ENCODE measurements at places on chromosomes 2 and 18.

DNA sequence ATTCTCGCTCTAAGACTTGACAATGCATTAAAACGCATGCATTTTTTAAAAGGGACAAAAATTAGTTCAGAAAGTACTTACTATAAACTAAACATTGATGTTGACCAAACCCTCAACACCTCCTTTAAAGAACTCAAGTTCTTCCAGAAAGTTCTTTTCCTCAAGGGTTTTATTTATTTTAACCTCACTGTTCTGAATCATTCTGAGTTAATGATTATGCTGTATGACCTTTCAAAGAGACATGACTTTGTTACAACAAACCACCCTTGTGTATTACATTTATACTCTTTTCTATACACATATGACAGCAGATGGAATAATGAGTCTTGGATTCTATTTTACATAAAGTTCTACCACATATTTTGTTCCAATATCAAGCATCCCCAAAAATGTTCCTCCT is 139.8 kb upstream of the CCDC150 start:
- no peak for DNase-seq

DNA sequence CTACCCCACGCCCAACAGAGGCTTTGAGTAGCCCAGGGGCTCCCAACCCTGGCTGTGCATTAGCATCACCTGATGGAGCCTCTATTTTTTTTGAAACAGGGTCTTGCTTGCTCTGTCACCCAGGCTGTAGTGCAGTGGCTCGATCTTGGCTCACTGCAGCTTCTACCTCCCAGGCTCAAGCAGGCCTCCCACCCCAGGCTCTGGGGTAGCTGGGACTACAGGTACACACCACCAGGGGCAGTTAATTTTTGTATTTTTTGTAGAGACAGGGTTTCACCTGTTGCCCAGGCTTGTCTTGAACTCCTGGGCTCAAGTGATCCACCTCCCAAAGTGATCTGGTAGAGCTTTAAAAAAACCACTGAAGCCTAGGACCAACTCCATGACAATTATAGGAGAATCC is 394.8 kb upstream of the ATP5MC3 start:
- DNase-seq, result no peak

DNA sequence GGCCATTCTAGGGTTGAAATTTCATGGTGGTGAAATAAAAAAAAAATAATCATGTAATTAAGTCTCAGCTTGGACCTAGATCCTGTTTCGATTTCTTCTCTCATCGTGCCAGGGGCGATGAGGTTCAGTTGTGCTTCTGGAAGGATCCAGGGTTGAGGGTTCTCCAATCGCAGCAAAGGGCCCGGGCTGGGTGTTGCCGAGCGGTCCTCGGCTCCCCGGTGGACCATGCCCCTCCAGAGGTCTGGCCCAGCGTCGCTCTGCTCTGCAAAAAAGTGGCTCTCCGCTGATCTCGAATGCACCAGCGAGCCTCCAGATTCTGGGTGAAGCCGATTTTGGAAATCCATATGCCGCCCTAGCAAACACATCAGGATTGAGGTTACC is 39.0 kb downstream of the EN1 start:
- no peak for DNase-seq

- no peak for DNase-seq
Observed at GRCh38 chr18:22451796-22452195, 34.1 kb upstream of the CTAGE1 start.

DNA sequence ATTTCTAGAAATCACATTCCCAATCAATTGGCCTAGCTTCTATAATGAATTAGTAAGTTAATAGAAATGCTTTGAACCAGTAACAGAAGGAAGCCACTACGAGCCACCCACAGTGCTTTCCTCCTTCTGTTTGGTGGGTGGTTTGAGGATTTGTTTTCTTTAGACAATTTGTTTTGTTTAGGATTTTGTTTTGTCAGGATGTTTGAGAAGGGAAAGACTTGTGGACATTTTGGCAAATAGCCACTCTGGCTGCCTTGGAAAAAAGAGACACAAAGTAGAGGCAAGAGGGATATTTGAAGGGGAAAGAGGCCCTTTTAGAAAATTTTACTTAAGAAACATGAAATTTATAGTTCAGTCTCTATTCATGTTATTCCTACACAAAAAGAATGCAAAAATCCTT is 47.7 kb downstream of the TANK start:
- no peak for DNase-seq

GRCh38 chr18:56162311-56163265 is 475.8 kb downstream of the TXNL1 start:
- DNase-seq, result peak; percentile 57

DNA sequence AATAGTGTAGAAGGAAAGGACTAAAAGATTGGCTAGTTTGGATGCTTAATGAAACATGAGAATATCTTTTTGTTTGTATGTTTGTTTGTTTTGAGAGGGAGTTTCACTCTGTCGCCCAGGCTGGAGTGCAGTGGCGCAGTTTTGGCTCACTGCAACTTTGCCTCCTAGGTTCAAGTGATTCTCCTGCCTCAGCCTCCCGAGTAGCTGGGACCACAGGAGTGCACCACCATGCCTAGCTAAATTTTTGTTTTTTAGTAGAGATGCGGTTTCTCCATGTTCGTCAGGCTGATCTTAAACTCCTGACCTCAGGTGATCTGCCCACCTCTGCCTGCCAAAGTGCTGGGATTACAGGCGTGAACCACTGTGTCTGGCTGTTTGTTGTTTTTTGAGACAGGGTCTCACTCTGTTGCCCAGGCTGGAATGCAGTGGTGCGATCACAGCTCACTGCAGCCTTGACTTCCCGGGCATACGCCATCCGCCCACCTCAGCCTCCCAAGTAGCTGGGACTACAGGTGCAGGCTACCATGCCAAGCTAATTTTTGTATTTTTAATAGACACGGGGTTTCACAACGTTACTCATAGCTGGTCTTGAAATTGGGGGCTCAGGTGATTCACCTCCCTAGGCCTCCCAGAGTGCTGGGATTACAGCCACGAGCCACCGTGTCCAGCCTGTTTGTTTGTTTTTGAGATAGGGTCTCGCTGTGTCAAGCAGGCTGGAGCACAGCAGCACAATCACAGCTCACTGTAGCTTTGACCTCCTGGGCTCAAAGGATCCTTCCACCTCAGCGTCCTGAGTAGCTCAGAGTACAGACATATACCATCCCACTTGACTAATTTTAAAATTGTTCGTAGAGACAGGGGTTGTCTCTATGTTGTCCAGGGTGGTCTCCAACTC is 209.2 kb downstream of the MYCN start:
- DNase-seq, result no peak

DNA sequence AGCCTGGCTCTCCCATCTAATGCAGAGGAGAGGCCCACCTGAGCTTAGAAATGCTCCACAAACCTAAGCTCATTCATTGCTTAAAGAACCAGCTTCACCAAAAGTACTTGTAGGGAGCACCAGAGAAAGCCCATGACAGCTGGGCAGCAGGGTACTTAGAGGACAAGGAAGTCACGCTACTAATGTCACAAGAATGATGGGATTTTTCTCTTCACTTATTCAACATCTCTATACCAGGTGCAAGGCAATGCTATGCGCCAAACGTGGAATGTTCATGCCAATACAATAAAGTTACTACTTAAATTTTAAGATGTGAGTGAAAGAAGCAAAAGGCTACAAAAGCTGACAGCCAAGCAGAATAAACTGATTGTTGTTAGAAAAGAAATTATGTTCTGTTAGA is 36.0 kb downstream of the LONRF2 start:
- peak; percentile 53 for DNase-seq

GRCh38 chr2:36356990-36357846 is 1.6 kb downstream of the CRIM1 start:
- peak; percentile 68 for DNase-seq

DNA sequence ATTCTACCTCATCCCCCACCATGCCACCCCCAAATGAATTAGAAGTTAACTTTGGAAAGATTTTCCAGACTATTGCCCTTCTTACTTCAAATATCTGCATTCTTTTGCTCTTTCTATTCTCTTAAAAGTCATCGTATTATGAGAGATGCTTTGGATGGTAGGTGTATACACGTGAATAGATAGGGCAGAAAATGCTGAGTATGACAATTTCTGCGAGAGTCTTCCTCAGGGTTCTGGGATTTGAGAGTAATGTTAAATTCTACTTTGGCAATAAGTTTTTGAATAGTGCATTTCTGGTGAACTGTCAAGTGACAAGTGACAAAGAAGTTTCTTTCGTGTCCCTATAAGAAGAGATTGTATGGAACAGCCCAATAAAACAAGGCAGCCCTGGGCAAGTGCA is 137.6 kb upstream of the DSEL start:
- DNase-seq, result no peak

GRCh38 chr2:48933828-48934497 is 178.4 kb upstream of the LHCGR start:
- DNase-seq, result no peak

DNA sequence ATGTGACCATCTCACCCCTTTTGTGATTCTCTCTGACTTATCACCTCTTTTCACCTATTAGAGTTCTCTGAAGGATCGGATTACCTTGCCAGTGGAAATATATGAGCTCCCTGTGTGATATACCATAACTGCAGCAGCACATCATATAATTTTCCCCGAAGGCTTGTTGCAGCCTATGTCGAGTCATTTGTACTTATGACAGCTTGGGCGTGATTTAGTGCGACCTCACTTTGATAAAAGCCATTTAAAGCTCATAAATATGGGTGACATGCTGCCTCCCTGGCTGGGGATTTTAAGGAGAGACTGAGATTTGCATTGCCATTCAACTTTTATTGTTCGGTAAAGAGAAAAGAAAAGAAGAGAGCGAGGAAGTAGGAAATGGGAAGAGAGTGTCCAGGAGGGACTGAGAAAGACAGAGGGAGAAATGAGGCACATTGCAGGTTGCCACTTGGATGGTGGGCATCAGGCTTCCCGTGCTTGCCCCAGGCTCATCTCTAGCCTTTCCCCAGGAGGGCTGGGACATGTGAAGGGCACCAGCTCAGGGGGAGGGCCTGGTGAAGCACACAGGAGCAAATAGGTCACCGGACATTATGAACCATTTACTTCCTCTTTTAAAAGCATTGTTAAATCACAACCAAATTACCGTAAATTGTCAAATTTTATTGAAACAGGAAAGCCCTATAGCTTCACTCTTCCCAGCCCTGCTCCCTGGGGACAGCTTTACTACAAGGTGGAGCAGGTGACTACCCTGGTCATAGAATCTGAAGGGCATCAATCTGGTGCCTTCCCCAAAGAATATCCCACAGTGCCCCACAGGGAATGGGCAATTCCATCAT is 161.3 kb downstream of the SETBP1 start:
- DNase-seq, result no peak
